ENCODE measurements at places on chromosomes 3 and 15.

DNA sequence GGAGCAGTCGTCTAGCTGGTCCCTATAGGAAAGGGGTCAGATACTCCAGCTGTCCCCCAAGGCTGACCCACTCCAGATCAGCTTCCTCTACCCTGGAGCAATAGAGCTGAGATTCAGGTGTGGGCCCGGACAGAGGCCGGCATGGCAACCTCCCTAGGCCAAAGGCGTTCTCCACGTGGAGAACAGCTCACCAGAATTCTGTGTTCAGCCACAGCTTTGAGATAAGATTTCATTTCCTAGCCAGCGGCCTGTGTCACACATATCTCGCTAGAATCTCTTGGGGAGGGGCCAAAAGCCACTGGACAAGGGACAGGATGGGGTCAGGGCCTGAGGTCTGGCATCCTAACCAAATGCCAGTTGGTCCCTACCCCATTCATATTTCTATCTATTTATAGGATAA, 20.1 kb downstream of the SRGAP3 start:
- no peak for DNase-seq

DNA sequence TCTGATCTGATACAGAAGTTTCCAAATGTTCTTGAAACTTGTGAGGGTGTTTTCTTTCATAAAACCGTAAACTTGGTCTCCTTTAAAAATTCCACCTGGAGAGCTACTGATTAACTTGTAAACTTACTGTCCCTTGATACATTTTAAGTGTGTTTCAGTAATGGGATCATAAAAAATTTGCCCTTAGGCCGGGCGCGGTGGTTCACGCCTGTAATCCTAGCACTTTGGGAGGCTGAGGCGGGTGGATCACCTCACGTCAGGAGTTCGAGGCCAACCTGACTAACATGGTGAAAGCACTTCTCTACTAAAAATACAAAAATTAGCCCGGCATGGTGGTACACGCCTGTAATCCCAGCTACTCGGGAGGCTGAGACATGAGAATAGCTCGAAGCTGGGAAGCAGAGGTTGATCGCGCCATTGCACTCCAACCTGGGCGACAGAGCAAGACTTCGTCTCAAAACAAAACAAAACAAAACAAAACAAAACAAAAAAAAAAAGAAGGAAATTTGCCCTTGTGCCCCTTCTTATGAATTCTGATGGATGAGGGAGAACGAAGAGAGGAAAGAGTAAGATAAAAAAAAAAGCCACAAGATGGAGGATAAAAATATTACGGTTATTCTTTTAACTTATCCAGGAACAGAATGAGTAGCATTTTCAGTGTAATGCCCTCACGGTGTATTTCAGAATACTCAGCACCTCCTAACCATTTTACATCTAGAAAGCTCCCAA, 32.1 kb upstream of the AP4E1 start:
- no peak for DNase-seq

GRCh38 chr15:73240866-73241499, 127.8 kb downstream of the HCN4 start:
- DNase-seq: peak; percentile 85

- no peak for DNase-seq
These were observed 335.6 kb downstream of the TUSC7 start for GRCh38 chr3:117045143-117045542.

DNA sequence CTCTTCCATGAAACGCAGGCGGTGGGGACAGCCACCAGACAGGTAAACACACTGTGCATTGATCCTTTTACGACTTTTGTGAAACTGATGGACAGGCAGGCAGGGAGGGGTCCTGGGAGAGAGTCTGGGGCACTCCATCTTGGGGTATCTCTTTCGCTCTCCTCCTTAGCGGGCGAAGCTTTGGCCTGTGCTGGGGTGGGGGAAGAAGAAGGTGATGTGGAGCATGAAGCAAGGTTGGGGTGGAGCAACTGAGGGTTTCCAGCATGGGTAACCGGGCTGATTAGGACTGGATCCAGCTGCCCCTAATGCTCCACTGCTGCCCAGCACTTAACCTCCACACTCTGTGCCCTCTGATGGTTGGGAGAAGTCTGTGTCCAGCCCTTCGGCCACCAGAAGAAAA, 25.6 kb downstream of the MUC20 start:
- DNase-seq: no peak

DNA sequence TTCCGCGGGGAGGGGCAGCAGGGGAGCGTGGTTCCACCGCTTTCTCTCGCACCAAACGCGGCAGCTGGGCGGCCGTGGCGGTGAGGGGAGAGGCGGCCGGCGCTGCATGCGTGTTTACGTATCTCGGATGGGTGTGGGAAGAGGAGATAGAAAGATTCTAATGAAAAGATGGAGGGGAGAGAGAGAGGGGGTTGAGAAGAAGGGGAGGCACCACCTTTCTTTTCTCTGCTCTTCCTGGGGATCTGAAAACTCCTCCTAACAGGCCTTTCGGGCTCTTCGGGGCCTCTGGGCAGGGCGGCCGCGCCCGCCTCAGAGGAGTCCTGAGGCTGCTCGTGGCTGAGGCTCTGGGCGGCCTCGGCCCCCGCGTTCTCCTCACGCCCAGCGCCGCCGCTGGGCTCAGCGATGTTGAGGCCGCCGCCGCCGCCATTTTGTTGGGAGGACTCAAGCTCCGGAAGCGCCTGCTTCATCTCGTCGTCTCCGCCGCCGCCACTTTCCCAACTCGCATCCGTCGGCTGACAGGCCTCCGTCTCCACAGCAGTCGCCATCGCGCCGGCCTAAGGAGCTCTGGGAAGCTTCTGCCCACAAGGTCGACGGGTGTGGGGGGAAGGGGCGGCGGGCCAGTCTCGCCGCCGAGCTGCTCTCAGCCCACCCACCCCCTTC, 473 bp downstream of the TASOR start:
- DNase-seq: peak; percentile 77

DNA sequence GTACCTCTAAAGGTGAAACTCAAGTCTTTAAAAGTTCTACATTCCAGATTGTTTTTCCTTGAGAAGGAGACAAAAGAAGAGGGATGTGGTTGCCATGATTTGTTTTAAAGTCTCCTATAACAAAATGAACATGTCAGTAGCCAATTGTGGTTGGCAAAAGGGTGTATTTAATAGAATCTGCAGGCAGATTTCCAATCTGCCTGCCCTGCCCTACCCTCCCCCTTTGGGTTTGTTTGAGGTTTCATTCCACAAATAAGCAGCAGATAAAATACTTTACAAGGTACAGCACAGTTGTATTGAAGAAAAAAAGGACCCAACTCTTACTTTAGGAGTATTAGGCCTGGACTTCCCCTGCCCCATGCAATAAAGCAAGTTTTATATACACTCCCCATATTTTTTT, 59.5 kb downstream of the MLH1 start:
- DNase-seq: no peak

GRCh38 chr15:51677021-51677420, 4.3 kb upstream of the SCG3 start:
- DNase-seq: no peak

- no peak for DNase-seq
These were observed 176.8 kb upstream of the EPHA3 start for GRCh38 chr3:88930611-88931010.

DNA sequence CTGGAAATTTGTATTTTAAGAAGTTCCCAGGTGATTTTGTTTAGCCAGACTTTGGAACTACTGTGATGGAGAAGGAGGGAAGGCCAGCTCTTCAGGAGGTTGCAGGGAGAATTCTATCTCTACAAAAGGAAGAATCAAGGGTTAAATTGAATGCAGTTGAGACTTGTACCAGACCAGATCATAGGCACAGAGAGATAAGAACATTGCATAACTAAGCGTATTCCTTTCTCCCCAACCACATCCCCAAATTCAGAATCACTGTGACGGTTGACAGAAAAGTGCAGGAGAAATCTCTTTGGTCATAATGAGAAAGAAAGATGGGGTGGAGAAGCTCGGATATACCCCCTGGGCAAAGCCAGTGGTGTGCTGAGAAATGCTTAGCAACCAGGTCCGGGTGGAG, 7.2 kb downstream of the PLD1 start:
- DNase-seq: no peak

- no peak for DNase-seq
These were observed 4.7 kb upstream of the GCSAM start for GRCh38 chr3:112137781-112138180.

GRCh38 chr3:125214738-125215137, 2.2 kb upstream of the SLC12A8 start:
- no peak for DNase-seq

DNA sequence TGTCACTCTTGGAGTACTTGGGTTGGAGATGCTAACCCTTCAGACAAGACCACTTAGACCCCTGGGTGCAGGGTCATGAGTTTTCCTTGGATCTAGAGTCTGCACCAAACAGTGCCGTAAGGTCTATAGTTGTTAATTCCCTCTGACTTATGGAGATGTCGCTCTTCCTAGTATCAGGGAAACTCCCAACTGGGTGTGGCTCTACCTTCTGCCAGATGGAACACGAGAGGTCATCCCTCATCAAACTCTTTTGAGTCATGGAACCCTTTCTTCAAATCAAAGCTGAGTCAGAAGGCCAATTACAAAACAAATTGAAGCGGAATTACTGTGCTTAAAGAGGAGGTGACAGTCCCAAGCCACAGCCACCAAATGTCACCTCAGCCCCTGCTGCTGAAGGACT, 514.9 kb upstream of the PROK2 start:
- no peak for DNase-seq

GRCh38 chr3:16944356-16944755, 59.6 kb downstream of the PLCL2 start:
- no peak for DNase-seq

- no peak for DNase-seq
These were observed 33.6 kb downstream of the EAF1 start for GRCh38 chr3:15460891-15461531.

DNA sequence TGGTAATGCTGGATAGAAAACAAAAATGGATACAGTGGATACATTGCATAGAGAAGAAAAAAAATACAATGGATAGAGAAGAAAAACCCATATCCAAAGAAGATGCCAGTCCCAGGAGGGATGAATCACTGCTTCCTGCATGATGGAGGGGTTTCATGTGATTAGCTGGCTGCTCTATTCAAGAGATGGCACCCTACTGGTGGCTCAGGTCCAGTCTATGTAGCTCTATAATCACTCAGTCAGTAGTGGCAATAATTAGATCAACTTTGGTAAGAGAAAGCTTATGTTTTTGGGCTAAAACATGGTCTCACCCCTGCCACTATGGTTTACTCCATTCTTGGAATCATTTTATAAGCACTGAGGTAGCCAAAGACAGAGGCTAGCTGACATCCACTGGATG, 33.7 kb upstream of the NOX5 start:
- DNase-seq: no peak

Measured in right atrium auricular region (tissue), 2 donors.